ENCODE measurements at places on chromosomes 2 and 18.

DNA sequence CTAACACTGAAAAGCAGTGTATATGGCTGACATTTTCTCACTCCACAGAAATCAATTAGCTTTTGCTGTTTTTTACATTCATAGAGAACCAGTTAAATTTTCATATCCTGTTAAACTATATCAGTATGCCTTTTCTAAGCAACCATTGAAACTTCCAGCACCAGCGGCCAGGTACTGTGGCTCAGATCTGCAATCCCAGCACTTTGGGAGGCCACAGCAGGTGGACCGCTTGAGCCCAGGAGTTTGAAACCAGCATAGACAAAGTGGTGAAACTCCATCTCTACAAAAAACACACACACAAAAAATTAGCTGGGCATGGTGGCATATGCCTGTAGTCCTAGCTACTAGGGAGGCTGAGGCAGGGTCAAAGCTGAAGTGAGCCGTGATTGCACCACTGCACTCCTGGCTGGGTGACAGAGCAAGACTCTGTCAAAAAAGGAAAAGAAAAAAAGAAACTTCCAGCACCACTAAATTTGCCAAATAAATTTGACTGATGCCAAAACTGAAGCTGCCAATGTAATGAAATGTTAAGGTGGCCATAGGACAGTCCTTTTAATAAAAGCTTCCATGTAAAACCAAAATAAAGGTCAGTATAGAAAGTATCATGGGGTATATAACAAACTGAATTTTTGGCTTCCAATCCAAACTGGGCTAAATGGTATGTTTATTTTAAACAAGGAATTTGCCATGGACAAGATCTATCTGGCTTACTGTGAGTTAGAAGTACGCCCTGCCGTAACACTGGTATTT, 3.5 kb downstream of the SFT2D3 start:
- no peak for DNase-seq

DNA sequence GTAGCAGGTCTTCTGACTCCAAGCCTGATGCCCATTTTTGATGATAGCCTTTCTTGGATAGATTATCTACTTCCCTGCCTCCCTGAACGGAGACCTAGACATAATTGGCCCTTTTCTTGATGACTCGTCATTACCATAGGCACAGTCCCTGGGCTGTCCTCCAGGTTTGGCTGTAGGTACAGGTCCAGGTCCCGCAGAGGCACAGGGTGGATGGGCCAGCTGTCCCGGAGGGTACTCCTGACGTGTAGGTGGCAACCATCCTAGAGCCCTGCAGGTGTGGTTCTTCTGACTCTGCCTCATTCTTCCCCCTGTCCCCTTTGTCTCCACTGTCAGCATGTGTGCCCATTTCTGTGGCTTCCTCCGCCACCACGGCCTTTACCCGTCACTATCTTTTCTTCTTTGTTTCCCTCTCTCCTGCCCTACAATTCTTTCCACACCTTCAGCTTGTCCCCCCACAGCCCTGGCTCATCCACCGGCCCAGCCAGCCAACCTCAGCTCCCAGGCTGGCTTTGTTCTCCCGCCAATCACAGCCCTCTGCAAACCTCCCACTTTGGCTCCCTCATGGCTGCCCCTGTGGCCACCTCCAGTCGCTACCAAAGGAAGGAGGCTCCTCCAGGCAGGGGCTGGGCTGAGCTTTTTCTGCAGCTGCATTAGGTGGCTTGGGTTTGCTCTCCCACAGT, 102.8 kb downstream of the SMAD7 start:
- no peak for DNase-seq

DNA sequence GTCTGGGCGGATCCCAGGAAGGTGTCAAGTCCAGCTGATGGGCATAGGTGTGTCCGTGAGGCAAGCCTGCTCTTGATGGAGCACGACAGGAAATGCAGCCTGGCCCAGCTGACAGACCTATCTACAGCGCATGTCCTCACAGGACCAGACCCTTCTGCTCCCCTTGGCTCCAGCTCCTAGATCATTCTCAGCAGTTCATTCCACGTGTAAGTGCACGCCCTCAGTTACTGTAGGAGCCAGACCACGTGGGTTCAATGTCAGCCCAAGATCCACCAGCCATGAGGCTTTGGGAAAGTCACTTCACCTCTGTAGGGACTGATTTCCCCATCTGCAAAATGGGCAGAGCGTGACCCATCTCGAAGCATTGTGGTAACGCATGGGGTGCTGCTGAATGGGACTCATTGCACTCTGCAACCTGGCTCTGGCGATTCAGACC, 47.8 kb downstream of the TMEM17 start:
- no peak for DNase-seq

DNA sequence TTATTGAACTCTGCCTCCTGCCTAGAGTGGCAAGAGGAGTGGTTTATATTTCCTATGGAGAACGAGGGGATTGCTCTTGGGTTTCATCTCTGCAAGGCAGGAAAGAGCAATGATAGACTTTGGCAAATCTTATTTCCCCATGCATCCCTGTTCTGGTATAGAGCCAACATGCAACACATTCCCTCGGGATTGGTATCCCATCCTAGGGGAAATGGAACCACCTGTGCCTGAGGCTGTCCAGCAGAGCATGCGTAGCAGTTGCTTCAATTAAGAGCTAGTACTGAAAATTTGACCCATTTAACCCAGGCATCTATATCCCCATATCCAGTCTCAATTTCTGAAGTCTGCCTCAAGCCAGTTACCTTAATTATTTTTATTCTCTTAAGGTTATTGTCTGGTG, 205.3 kb downstream of the KCNS3 start:
- DNase-seq = no peak

- DNase-seq = no peak
Observed at GRCh38 chr18:8989017-8989416, 113.5 kb upstream of the NDUFV2 start.
